Fibroblast of skin of right quadriceps (primary cell): ENCODE measurements at places on chromosomes 3 and 15.

DNA sequence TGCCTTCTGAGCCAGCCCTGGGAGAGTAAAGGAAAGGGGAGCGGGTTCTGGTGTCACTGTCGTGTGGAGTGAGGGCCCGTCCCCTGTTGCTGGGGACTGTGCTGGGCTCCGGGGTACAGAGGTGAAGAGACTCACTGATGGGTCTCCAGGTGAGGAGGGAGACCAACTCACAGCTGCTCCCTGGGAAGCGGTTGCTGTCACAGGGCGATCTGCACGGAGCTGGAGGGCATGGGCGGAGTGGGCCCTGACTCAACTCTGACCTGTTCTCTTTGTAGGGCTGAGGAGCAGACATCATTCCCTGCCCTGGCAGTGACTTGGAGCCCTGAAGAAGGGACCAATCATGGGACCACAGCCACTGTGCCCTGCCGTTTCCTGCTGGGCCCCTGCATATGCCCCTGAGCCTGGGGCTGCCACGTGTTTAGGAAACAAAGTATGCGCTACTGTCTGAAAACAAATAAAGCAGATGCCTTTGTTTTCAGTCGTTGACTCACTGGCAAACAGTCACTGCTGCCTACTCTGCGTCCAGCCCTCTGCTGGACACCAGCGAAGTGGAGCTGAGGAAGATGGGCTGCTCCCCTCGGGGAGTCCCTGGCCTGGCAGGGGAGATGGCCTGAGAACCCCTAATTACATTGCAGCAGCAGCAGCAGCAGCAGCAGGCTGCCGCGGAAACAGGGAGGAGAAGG is 22.9 kb upstream of the PLXNA1 start:
- peak; percentile 28 for DNase-seq

DNA sequence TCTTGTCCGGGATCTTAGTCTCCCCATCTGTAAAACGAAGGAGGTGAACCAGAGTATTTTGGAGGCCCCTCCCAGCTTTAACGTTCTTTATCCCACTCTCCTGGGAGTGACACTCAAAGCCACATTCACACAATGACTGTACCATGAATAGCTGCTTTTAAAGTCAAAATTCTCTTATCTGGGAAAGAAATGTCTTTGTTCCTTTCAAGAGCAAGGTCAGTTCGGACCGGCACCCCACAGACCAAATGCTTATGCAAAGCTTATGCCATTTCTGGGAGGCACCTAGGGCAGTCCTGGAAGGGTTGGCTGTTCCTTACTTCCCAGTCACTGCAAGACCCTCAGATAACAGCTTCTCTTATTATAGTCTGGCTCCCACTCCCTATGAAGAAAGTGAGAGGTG is 53.5 kb upstream of the WNT5A start:
- DNase-seq: no peak

DNA sequence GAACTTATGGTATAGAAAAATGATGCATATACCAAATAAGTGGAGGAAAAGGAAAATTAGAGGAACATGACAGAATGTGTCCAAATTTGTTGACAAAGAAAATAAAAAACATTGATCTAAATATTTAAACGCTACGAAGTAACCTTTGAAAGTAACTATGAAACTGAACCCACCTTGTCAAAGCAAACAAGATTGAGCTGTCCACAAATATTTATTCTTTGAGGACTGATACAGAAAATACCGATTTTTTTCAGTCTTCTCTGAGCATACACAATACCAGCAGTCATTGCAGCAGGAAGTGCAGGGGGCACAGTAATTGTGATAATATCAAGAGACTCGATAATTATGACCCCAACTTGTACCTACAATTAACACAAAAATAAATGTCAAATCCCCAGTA is 40.0 kb downstream of the ATP13A3 start:
- no peak for DNase-seq

DNA sequence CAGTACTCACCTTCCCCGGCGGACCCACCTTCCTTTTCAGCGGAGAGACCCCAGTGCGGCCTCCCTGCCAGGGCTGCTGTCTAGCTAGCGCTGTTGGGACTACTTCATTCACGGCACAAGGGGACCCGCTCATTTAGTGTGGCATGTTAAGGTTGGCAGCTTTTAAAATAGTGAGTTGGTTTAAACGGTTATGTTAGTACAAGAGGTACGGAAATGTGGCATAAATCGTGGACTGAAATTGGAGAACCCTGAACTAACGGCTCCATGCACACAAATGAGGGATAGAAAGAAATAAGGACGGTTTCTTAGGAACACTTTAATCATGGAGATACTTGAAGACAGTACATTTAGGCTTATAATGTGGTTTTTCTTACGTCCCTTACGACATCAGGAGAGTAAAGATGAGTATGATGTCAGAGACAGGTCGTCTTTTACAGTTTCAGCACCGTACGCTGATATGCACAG is 752 bp downstream of the CEP63 start:
- no peak for DNase-seq

DNA sequence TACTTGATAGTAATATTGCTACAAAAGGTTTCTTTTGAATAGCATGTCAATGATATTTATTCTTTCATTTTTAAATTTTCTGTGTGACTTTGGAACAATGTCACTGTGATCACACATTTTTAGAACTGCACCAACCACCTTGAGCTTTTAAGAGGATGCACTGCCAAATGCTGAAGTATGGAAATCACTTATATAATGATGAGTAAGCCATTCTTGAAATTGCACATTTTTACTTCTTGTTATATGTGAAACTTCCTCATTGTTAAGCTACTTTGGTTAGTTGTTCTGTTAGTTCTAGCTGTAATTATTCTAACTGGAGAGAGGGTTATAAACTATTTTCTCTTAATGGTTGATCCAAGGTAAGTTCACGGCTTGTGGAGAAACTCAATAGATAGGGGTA is 547.5 kb downstream of the ZIC1 start:
- no peak for DNase-seq

GRCh38 chr15:73941871-73942635 is 15.8 kb downstream of the LOXL1 start:
- no peak for DNase-seq

DNA sequence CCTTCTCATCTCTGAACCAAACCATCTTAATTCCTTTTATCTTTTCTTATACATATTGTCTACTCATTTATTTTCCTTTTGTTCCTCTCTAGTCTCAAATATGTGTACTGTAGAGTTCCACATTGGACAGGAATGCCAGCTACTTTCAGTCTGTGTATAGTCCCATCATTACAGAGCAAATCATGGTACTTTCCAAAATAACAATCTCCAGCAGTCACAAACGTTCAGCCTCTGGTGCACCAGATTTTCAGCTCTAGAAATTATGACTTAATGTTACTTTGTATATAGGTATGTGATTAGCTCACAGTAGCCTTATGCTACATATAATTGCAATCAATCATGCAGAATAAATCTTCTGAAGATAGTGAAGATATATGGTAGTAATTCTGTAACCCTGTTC is 32.5 kb upstream of the TM4SF4 start:
- DNase-seq: no peak

GRCh38 chr3:32321095-32321790 is 70.4 kb upstream of the CMTM7 start:
- DNase-seq: no peak

GRCh38 chr3:82208002-82208710 is 446.7 kb upstream of the GBE1 start:
- DNase-seq: no peak

- no peak for DNase-seq
Measured at GRCh38 chr3:155364492-155364891, 71.0 kb upstream of the STRIT1 start.

DNA sequence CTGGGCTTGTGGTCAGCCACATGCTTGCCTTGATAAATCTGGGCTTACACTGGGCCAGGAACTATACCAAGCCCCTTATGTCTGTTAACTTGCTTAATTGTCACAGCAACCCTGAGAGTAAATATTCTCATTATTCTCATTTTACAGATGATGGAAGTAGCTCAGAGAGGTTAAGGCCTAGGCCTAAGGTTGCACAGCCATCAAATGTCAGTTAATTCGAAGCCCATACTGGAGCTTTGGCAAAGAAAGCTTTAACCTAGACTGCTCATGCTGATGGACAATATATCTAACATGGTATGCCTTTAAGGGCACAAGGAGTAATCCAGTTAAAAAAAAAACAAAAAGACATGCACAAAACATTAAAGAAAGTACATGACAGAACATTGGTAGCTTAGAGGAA is 220.1 kb downstream of the FEZF2 start:
- DNase-seq: no peak

GRCh38 chr15:77009646-77010311 is 14.9 kb downstream of the PSTPIP1 start:
- no peak for DNase-seq

GRCh38 chr3:126127904-126128303 is 44.0 kb upstream of the SLC41A3 start:
- DNase-seq: no peak

GRCh38 chr3:44079916-44080315 is 161.8 kb upstream of the TOPAZ1 start:
- DNase-seq: no peak

DNA sequence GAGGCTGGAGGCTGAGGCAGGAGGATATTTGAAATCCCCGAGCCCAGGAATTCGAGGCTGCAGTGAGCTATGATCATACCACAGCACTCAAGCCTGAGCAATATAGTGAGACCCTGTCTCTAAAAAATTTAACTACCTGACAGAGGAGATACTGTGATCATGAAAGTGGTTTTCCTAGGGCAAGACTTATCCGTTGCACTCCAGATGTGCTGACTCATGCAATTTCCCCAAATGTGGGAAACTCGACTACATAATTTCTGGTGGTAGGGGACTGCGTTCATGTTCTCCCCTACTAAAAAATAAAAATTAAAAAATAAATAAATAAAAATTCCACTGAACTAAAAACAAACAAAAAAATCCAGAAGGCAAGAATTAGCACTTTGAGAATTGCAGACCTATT is 271.7 kb downstream of the SHQ1 start:
- no peak for DNase-seq

- peak; percentile 1 for DNase-seq
Measured at GRCh38 chr3:40985195-40985594, 214.1 kb upstream of the CTNNB1 start.

DNA sequence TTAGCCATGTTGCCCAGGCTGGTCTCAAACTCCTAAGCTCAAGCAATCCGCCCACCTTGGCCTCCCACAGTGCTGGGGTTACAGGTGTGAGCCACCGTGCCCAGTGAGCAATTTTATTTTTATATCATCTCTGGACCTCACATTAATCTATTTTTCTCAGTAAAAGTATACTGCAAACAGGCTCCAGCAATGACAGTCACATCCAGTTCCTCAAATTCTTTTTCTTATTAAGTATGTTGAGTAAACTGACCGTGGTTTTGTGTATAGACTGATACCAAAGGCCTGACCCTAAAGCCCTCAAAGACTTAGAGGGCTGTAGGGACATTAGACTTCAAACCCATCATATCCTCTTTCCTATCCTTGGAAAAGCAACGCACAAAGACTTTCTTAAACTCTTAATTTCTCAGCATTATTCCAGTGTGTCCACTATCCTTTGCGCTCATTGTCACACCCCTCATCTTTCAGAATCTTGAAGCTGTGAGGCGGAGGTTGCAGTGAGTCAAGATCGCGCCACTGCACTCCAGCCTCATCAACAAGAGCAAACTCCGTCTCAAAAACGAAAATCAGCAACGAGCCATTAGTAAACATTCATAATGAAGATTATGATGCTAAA is 2.0 kb downstream of the NGLY1 start:
- no peak for DNase-seq

DNA sequence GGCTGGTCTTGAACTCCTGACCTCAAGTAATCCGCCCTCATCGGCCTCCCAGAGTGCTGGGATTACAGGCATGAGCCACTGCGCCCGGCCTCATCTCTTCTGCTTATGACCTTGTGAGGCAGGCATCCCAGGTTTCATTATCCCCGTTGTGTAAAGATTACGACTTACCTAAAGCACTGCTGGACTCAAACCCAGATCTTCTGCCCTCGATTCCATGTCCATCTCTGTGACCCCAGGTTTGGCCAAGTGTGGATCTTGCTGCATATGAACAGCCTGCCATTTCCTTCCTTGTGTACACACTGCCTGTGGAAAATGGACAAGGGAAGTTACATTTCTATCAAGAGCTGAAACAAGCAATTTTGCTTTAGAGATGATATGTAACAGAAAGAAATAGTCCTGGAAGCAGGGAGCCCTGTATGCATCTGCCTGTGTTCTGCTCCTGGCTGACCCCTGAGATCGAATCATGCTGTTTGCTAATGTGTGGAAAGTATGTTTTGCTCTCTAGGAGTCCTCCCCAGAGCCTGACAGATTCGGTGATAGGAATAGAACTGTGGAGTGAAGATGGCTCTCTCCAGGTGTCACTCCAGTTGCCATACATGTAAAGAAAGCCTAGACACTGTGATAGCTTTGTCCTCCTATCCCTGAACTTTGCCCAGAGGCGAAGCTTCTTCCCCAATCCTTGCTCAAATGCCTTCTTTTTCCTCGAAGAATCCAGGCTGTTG is 11.8 kb upstream of the LIPC start:
- DNase-seq: no peak

GRCh38 chr3:61882253-61882652 is 320.9 kb downstream of the PTPRG start:
- DNase-seq: no peak

GRCh38 chr3:157912514-157913451 is 193.4 kb downstream of the SHOX2 start:
- DNase-seq: peak; percentile 36

DNA sequence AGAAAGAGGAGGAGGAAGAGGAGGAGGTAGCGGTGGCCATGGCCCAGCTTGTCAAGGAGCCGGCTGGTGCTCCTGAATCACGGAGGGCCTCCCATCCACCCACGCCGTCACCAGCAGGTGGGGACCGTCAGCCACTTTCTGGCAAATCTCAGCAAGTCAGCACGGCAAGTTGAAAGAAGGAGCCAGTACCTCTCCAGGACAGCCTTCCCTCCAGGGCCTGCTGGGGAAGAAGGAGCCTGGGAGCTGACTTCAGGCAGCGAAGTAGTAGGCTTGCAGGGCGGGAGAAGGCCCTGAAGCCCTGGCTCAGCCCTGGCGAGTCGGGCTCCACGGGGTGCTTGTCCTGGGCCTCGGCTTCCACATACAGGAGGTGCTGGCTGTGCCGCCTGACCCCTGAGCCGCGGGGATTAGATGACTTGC is 99.2 kb upstream of the TRPM1 start:
- DNase-seq: peak; percentile 32

GRCh38 chr3:41920406-41920965 is 41.4 kb downstream of the ULK4 start:
- no peak for DNase-seq

DNA sequence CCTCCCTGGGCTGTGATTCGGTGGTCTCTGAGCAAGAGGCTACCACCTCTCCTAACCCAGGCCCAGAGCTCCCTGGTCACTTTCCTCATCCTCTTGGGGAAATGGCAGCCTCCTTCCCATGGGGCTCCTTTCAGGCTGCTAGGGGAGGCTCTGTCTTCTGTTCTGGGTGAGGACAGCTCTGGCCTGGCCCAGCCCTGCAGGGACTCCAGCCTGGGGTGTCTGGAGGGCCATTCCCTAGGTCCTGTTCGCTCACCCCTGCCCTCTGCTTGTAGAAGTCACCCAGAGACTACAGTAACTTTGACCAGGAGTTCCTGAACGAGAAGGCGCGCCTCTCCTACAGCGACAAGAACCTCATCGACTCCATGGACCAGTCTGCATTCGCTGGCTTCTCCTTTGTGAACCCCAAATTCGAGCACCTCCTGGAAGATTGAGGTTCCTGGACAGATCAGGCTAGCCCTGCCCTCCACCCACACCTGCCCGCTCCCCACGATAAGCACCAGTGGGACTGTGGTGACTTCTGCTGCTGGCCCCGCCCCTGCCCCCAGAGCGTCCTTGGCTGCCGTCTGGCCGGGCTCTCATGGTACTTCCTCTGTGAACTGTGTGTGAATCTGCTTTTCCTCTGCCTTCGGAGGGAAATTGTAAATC is 30.9 kb downstream of the PRKCD start:
- DNase-seq: no peak

GRCh38 chr3:52819936-52820335 is 10.5 kb downstream of the ITIH4 start:
- DNase-seq: no peak
